Tibial nerve (tissue), 4 donors: ENCODE measurements at places on chromosomes 4 and X.

DNA sequence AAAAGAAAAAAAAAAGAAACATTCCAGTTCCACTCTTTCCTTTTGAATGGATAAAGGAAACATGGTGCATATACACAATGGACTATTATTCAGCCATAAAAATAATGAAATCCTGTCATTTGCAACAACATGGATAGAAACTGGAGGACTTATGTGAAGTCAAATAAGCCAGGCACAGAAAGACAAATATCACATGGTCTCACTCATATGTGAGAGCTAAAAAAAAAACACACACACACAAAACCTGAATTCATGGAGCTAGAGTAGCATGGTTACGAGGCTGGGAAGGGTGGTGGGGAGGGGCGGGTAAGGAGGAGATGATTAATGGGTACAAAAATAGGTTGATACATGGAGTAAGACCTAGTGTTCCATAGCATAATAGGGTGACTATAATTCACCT is 22.4 kb upstream of the SH3KBP1 start:
- DNase-seq: no peak

DNA sequence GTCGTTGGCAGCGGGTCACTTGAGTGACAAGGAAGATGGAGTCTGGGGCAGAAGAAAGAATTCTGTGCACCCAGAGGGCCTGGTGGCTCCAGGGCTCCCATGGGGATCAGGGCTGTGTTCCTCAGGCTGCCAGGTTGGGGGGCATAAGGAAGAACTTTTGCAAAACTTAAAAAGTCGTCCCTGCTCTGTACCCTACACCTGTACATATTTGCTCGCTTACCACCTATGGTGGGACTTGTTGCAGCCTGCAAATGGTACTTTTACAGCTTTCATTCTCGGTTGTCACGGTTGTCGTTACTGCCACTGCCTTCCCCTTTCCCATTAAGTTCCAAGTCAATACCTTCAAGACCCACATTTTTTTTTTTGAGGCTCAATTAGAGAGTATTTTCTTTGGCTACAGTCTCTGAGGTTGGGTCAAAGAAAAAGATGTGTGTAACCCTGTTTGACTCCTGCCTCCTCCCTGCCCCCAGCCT is 9.1 kb downstream of the ARX start:
- DNase-seq: no peak

DNA sequence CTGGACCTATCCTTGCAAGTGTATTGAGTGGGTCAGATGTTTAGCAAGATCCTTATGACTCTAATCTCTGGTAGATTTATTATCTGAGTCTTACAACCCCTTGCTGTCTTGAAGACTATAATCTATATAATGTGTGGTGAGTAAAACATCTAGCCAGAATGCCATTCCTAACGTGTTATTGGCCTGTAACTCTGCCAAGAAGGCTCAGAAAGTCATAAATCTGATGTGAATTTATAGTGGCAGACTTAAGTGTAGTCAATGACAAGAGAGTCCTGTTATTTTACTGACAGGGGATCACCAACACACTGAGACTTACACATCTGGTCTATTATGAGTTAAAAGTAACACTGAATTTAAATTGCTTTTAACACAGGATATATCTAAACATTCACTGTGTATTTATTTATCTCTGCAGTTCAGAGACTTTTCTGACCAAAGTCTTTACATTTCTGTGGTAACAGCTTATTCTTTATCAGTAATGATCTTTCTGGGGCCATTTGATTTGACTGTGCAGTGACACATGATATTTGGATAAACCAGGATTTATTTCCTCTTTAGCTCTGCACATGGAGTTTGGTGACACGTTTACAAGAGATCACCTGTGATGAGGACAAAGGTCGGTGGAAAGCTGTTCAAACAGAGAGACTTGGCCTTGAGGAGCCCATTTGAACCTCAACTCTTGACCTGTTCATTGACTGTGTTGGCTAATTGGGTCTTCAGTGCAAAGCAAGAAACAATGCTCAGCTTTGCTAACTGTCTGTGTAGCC is 415.8 kb downstream of the STIM2 start:
- DNase-seq: no peak

DNA sequence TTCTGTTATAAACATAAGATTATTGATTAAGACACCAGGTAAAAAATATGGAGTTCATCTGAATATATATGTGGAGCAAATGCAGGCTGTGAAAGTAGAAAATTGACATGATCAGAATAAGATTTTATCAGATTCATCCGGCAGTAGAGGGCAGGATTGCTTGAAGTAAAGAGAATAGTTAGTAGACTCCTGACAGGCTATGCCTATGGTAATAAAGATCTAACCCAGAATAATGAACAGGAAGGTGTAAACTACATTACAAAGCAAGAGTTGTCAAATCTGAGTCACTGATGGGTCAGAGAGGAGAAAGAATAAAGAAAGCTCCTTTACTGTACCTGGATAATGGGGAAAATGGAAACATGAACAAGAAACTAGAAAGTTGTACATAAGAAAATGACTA is 20.8 kb upstream of the TMEM184C start:
- no peak for DNase-seq

DNA sequence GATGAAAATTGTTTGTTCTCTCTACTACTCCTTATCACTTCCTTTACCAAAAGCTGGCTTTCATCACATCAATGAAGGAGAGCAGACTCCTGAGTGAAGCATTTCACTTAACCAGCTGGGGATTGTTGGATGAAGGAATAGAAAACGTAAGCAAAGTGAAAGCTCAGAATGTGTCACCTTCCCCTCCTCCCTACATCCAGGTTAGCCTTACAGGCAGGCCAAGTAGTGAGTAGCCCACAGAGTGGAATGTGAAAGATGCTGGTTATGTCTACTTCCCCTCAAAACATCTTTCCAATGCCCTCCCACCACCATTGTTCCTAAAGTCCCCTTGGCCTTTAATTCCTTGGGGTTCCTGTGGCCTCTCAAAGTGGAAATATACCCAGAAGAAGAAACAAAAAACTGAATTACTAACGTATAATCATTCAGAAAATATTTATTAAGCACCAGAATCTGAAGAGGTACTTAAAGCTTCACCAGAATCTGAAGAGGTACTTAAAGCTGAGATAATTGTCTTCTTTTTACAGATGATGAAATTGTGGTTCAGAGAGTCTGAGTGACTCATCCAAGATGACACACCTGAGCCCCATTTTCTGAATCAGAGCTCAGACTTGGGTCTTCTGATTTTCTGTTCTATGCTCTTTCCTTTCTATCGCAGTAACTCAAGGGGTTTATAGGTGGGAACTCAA is 6.5 kb downstream of the P2RY4 start:
- DNase-seq: no peak

DNA sequence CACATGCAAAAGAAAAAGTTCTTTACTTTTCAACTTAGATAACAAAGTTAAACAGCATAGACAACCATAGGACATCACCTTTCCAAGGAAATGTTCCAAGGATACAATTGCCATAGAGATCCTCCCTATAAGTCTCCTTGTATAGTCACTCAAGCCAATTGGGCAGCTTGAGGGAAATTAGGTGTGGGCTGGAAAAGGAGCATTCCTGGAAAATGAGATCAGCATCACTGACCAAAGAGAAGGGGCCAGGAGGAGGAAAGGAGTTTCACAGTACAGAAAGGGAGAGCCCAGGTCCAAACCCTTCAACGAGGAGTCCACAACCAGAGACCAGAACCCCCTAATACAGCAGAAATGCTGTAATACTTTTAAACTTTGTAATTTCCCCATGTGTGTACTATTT is 91.5 kb upstream of the PPARGC1A start:
- DNase-seq: no peak

GRCh38 chrX:130829526-130830515 is 73.2 kb downstream of the ENOX2 start:
- no peak for DNase-seq

DNA sequence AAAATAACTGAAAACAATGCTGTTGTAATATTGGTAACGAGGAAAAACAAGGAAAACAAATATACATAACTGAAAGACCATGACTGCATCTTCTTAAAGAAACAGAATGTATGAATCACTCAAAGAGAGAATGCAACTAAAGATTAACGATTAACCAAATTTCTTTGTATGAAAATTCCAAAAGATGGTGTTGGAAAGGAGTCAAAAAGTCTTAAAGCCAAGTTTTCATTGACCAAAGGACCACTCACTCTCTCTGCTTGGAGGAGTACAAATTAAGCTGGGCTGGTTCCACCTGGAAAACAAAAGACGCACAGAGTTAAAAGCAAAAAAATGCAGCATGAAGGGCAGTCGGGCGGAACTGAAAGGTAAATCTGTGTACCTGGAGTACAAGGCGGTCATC is 1.8 kb downstream of the DCAF12L1 start:
- DNase-seq: no peak

DNA sequence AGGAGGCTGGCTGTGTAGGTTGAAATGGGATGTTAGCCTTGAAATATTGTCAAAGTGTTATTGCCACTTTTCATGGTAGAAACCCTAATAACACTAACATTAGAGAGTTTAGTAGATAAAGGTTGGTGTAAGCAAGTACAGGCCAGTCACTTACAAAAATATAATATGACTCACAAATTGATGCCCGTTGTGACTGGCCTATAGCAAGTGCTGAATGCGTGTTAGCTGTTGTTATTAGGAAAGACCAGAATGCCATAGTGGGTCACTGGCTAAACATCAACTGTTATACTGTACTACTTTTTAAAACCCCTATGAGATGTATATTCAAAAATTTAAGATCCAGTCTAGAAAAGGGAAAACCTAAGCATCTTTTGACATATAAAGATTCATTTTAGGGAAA is 20.4 kb upstream of the GDPD2 start:
- DNase-seq: no peak

DNA sequence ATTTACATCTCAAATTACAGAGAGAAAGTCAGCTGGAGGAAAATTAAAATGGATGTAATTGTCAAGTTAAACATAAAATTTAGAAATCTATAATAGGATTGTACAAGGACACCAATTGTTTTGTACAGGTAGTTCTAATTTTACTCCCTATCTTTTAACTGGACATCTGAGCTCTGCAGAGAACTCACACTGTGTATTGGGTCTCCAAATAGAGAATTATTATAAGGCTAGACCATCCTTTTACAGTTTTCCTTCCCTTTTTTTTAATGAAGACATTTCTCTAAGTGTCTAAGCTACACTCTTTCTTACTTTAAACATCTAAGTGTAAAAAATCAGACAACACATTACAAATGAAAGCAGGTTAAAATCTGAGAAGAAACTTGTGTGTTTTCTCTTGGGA is 78.4 kb upstream of the GC start:
- DNase-seq: no peak

- DNase-seq: no peak
Observed at GRCh38 chr4:3515646-3516045, 16.6 kb downstream of the LRPAP1 start.

DNA sequence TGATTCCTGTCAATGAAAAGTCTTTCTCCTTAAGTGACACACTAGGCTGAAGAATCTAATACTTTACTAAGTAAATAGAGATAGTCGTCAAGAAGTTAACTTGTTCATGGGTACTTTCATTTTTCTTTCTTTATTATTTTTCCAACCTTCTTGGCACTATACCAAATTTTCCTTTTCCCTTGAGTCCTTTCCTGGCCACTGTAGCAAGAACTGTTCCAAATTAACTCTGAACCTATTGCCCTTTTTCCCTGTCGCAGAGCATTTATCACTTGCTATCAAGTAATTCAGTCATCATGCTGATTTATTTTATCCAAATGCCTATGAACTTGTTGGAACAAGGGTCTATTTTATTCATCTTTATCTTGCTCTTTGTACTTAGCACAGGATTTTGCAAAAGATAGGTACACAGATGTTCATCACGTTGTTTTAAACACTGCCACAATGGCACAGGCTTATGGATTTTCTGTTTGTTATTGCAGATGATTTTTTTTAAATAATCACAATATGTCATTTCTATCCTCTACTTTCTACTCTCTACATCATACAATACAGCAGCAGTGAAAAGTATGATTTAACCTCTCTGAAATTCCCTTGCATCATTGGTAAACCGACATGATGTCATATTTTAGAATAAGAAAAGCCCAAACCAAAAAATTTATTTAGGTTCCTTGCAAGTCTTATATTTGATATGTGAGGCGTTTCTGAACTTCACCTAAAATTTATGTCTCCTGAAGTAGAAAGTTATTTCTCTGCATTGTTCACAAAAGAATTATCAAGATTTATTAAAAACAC is 2352.3 kb downstream of the PCDH7 start:
- no peak for DNase-seq

- DNase-seq: no peak
Observed at GRCh38 chr4:137124278-137124932, 407.9 kb downstream of the PCDH18 start.

DNA sequence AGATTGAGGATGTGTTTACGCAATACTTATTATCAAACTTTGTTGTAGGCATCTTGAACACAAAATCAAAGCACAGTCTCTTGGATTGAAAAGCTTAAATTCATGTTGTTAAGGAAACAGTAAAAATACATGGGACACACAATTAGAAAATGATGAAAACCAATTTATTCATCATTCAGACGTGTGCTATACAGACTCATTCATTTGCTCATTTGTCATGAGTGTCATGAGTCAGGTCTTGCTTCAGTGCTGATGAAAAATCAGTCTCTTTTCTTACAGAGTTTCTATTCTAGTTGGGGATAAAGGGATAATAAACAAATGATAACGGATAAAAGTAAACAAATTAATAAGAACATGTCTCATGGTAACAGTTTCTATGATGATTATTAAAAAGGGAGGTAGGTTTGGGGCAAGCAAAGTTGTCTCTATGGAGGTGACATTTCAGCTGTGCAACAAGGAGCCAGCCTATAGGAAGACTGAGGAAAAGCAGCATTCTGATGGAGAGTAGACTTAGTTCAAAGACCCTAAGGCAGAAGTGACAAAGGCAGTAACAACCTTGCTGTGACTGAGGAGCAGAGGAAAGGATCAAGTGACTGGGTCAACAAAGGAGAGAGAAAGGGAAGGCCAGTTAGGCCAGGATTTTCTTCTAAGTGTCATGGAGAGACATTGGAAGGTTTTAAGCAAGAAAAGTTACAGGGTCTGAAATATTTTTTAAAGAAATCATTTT is 224.0 kb upstream of the HHIP start:
- DNase-seq: no peak

DNA sequence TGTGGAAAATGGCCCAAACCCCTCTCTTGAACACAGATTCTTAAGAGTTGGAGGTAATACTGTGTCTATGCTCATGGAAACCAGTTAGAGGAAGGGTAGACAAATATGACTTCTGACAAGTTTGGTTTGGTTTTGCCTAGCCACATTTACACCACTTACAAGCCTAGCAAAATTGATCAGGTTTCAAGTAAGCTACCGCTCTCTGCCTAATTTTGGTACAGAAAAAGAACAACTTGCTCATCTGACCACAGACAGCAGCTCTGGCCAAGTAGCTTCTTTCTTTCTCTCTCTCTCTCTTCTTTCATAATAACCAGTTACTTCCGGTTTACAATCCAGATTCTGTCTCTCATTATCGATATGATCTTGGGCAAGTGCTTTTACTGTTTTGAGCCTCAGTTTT is 260.0 kb downstream of the GLUD2 start:
- no peak for DNase-seq
